ENCODE measurements at places on chromosomes 4 and X.

DNA sequence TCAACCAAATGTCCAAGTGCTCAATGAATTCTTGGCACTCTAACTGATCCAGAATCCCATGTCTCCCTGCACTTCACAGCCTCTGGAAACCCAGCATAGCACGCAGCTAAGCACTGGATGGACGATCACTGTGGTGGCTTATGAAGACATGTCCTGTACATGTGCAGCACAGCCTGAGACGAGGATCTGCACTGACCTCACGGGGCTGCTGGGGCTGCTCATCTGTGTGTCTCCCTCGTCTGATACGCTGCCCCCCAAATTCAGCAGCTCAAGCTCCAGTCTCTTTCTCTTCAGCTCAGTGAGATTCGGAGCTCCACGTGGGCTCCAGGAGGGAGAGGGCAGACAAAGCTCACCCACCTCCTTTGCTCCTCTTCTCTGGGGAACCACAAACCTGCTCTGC, 126.9 kb downstream of the CPZ start:
- no peak for DNase-seq

DNA sequence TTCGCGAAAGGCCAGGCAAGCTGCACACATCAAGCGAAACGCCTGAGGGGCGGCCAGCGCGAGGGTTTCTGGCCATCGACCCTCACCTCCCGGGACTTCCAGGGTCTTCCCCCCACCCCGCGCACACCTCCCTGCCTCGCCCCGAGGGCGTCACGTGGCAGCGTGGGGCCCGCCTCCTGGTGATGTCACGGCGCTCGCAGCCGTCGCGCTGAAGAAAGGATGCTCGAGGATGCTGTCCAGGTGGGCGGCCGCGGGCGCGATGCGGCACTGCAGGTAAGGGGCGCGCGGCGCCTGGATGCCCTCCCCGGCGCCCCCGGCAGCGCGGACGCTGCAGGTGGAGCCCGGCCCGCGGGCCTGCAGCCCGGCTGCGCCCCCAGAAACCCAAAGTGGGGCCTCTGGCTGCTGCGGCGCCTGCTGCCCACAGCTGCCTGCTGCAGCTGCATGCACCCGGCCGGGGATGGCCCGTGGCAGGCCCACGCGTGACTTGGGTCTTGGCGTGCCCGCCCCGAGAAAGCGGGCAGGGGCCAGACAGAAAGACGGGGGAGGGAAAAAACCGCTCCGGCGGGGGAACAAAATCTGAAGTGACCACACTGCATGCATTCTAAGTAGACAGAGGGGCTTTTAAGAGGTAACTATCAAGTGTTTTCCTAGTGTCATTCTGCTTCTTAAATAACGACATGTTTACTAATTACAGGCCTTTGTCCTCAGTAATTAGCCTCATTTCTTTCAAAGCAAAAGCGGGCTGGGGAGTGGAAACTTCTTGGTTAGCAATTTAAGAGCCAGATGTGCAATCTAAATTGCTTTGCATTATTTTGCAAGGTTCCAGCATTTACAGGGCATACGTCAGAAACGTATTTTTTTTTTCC, 1.7 kb downstream of the CLCN4 start:
- no peak for DNase-seq

DNA sequence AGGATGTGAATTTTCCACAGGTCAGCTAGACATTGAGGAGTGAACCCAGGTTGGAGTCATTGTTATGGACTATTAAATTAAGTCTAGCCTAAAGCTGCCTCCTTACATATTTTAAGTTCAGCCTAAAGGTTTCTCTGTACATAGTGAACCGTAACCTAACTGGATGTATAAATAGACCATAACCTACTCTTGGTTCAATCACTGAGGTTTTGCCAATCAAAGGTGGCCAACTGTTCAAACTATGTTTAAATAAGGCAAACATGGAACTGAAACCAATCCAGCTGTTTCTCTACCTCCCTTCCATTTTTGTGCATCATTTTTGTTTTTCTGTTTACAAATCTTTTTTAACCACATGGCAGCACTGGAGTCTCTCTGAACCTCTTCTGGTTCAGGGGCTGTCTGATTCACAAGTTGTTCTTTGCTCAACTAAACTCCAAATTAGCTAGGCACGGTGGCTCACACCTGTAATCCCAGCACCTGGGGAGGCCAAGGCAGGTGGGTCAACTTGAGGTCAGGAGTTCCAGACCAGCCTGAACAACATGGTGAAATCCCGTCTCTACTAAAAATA, 43.9 kb upstream of the SFRP2 start:
- DNase-seq, result no peak

- DNase-seq, result no peak
These were observed 39.6 kb downstream of the RPS6KA3 start for GRCh38 chrX:20227116-20227515.

- no peak for DNase-seq
These were observed 4.3 kb upstream of the RBM3 start for GRCh38 chrX:48569958-48570357.

DNA sequence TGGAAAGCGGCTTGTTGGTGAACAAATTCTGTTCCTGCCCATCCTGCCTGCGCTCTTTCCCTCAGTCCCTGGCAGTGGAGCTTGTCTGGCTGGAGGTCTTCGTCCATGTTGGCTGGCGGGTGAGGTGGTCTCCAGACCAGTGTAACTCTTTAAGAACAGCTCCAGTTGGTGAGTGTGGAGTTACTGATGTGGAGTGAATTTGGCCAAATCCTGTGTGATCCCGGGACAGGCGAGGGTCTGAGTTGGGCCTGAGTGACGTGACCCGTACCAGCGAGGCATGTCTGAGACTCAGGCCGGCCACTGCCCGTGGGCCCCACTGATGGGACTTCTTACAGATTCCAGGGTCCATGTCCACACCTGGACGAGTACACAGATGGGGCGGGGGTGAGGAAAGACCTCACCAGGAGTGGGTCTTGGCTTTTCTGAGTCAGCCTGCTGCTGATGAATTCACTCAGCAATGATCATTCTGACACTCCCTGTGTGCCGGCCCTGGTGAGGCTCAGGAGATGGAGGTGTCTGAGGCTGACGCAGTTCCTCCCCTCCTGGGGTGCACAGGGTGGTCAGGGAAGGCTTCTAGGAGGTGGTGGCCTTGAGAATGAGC, 45.5 kb downstream of the PSAPL1 start:
- no peak for DNase-seq
